ENCODE measurements at places on chromosomes 7 and 10. TPM values are rescaled to one million over a fixed set of nuclear protein-coding genes. Genes with fewer than 3 reads are reported as not detected.

DNA sequence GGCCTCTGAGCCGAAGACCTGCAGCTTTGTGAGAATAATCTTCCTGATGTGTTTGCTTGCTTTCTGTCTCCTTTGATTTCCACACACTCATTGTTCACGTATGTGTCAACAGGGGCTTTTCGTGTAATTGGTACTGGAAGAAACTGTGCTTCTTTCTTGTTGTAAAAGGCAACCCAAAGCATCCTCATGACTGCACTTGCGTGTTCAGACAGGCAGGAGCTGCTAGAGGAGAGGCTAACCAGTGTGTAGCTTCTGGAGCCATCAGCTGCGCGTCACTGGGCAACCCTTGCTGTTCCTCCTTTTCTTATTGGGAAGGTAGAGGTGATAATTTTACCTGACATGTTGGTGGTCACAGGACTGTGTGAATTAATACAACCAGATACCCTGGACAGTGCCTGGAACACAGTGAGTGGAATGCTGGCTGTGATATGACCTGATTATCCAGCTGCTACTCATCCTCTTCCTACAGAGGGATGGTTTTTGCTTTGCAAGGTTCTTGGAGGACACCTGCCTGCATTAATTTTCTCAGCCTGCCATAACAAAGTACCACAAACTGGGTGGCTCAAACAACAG is 213.0 kb downstream of the ABCA13 start:
- H3K27ac ChIP-seq, result no peak overlapping the region
- no peak overlapping the region for H3K4me3 ChIP-seq
- no peaks in the 10 kb centered on the region for H3K4me1 ChIP-seq
- no peak for DNase-seq
- no peaks in the 10 kb centered on the region for H3K27me3 ChIP-seq
- no peaks in the 10 kb centered on the region for H3K36me3 ChIP-seq

LOXL4 gene
- total RNA-seq, result 28.6 TPM

LRIT1 gene
- not detected for total RNA-seq

DNA sequence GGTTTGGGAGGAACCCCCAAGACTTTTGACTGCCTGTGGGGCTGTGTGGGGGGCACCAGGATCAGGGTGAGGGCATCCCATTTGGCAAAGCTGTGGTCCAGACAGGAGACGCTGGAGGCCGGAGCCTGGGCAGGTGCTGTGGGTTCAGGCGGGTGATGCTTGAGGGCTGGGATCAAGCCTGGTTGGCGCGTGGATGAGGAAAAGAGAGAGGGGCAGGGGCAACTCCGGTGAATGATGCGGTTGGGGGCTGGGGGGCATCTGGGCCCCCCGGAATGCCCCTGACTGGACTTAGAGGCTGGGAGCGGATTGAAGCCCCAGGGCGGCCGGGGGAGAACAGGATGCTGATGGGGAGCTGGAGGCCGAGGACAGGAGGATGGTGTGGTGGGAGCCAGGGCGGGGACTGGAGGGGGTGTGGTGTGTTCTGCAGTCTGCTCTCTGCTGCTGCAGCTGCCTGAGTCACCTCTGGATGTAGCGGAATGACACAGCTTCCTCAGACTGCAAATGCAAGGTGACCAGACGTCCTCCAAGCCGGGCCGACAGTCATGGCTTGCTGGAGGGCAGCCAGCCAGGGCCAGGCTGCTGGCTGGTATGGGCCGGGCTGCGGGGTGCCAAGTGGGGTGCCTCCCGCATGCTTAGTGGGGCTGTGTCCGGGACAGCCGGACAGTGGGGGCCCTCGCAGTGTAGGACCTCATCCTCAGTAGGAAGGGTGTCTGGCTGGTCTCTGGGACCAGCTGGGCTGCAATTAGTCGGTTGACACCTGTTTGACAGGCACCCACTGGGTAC is 3.2 kb downstream of the MAFK start:
- H3K27me3 ChIP-seq, result no peaks in the 10 kb centered on the region
- peak overlapping the region; percentile 80 for H3K4me3 ChIP-seq
- peaks cover under 1% of the 10 kb centered on the region for H3K36me3 ChIP-seq

DNA sequence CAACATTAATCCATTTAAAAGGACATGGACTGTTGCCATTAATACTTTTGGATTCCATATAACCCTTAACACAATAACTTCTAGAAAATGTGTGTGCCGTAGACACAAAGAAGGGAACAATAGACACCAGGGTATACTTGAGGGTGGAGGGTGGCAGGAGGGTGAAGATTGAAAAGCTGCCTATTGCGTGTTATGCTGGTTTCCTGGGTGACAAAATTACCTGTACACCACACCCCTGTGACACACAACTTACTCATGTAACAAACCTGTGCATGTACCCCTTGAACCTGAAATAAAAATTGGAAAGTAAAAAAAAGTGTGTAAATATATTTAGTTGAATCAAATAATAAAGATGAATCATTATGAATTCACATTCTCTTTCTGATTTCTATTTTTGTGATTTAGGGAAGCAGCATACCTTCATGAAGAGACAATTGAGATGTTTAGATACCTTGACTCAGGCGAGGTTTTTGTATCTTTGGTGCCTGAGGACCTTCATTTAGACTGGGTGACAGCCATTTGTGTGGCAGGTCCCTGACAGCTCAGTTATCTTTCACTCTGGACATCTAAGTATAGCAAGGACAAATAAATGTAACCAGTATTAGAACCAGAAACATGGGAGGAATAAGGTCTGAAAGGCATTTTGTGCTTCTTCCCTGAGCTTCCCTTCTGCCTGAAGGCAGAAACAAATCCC is 28.7 kb downstream of the GIMAP8 start:
- H3K27ac ChIP-seq, result no peak overlapping the region
- H3K36me3 ChIP-seq, result no peaks in the 10 kb centered on the region
- H3K4me1 ChIP-seq, result no peaks in the 10 kb centered on the region
- H3K27me3 ChIP-seq, result no peaks in the 10 kb centered on the region
- no peak overlapping the region for H3K4me3 ChIP-seq

KCNH2 gene
- not detected for total RNA-seq

MYPN gene
- 1.8 TPM for total RNA-seq

- H3K4me1 ChIP-seq, result peaks cover 27% of the 10 kb centered on the region
- H3K27me3 ChIP-seq, result no peaks in the 10 kb centered on the region
- H3K4me3 ChIP-seq, result no peak overlapping the region
Measured at GRCh38 chr10:112231602-112232400, 48.2 kb upstream of the GPAM start.

AOC1 gene
- not detected for total RNA-seq

NAT16 gene
- not detected for total RNA-seq

GRCh38 chr10:112525200-112525599 is 78.2 kb downstream of the VTI1A start:
- no peak overlapping the region for H3K4me3 ChIP-seq
- DNase-seq, result peak; percentile 13
- peaks cover 11% of the 10 kb centered on the region for H3K4me1 ChIP-seq
- H3K36me3 ChIP-seq, result no peaks in the 10 kb centered on the region
- H3K27me3 ChIP-seq, result no peaks in the 10 kb centered on the region
- H3K27ac ChIP-seq, result no peak overlapping the region

POLR2J2 gene
- 8.3 TPM for total RNA-seq

GRCh38 chr10:108753326-108753725 is 1170.0 kb downstream of the XPNPEP1 start:
- no peak overlapping the region for H3K27ac ChIP-seq
- DNase-seq, result no peak
- H3K27me3 ChIP-seq, result no peaks in the 10 kb centered on the region
- H3K36me3 ChIP-seq, result no peaks in the 10 kb centered on the region

- no peak overlapping the region for H3K27ac ChIP-seq
- no peak for DNase-seq
- no peaks in the 10 kb centered on the region for H3K36me3 ChIP-seq
Measured at GRCh38 chr7:11779864-11780674, 51.9 kb downstream of the THSD7A start.

DNA sequence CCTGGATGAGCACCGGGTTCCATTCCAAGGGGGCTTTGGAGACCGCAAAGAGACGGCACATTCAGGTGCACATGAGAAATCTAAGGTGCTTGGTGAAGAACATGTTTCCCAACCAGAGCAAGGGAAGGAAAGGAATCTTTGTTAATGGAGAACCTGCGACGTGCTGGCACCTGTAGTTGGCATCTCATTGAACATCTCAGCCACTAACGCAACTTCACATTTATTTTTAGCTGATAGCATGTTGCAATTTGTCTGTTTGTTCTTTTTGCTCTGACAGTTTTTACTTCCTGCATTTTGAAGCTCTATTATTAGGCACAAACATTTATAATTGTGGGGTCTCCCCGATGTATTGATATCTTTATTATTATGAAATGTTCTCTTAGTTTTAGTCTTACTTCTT is 316.7 kb downstream of the TCERG1L start:
- no peak overlapping the region for H3K27ac ChIP-seq
- H3K4me3 ChIP-seq, result no peak overlapping the region
- H3K27me3 ChIP-seq, result no peaks in the 10 kb centered on the region
- H3K4me1 ChIP-seq, result no peaks in the 10 kb centered on the region

DNA sequence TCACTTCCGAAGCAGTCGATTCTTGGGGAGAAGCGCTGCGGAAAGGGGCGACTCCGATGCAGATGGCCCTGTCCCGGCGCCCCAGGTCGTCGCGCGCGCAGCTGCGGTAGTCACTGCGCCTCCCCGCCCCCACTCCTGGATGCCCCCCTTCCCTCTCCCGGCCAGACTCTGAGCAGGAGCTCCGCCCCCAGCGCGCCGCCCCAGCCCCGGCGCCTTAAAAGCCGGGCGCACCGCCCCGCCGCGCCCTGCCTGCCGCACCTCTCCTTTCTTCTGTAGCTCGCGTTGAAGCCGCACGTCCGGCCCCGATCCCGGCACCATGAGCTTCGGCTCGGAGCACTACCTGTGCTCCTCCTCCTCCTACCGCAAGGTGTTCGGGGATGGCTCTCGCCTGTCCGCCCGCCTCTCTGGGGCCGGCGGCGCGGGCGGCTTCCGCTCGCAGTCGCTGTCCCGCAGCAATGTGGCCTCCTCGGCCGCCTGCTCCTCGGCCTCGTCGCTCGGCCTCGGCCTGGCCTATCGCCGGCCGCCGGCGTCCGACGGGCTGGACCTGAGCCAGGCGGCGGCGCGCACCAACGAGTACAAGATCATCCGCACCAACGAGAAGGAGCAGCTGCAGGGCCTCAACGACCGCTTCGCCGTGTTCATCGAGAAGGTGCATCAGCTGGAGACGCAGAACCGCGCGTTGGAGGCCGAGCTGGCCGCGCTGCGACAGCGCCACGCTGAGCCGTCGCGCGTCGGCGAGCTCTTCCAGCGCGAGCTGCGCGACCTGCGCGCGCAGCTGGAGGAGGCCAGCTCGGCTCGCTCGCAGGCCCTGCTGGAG is at the start of gene INA:
Gene INA, plus strand, starts transcription at position 243 of the 817 bp plus-strand sequence. Its CDS starts 74 bp downstream, at position 317.
- no peaks in the 10 kb centered on the region for H3K36me3 ChIP-seq
- DNase-seq, result peak; percentile 74
- peak within 1 kb of the TSS; percentile 57 for H3K4me3 ChIP-seq
- H3K27me3 ChIP-seq, result peaks cover 70% of the 10 kb centered on the region
- no peak within 1 kb of the TSS for H3K27ac ChIP-seq

ARHGEF5 gene
- total RNA-seq, result 4.7 TPM

DNA sequence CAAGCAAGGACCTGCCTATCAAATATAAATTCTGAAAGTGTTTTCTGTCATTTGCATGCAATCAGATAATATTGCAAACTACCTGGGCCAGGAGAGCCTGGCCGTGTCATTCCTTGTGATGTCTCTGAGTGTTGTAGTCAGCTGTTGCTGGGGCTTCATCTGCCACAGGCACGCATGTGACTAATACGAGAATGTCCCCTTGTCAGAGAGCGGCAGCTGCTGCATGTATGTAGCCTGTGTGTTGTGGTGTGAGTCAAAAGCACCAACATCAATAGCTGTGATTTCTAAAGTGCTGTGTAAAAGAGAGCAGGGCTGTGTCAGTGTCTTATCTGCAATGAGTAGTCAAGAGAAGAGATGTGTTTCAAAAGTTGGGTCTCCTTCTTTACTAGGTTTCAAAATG is 155.4 kb downstream of the POU6F2 start:
- no peaks in the 10 kb centered on the region for H3K4me1 ChIP-seq
- H3K4me3 ChIP-seq, result no peak overlapping the region
- peak; percentile 32 for DNase-seq

LCOR gene
- 19.2 TPM for total RNA-seq

CYP2W1 gene
- not detected for total RNA-seq

DNA sequence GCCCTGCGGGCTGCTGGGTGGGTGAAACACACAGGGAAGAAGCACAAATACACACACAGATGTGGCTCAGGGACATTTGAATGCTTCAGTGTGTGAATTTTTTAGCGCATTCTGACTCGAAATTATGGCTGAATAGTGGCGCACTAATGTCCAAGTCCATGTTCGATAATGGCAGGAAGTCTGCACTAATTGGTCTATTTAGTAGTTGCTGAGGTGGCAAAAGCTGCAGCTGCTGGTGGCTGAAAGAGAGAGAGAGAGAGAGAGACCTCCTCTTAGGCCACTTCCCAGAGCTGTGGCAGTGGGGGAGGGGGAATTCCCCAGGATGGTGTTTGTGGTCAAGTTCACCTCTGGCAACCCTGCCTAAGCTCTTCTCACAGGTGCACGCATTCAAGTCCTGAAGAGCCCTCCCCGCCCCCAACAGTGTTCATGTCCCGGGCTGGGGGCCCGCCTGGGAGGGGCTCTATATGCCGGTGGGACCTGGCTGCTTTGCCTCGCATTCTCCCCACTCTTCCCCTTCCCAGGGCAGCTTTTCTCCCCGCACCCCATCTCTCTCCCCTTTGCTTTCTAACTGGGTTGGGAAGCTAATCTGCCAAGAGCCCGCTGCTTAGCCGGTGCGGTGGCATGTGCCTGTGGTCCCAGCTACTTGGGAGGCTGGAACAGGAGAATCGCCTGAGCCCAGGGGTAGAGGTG is 6.0 kb upstream of the MNX1 start:
- no peak for DNase-seq
- no peaks in the 10 kb centered on the region for H3K36me3 ChIP-seq
- peaks cover 100% of the 10 kb centered on the region for H3K27me3 ChIP-seq
- H3K4me3 ChIP-seq, result no peak overlapping the region
- H3K27ac ChIP-seq, result no peak overlapping the region

FZD1 gene
- total RNA-seq, result 45.4 TPM

DNA sequence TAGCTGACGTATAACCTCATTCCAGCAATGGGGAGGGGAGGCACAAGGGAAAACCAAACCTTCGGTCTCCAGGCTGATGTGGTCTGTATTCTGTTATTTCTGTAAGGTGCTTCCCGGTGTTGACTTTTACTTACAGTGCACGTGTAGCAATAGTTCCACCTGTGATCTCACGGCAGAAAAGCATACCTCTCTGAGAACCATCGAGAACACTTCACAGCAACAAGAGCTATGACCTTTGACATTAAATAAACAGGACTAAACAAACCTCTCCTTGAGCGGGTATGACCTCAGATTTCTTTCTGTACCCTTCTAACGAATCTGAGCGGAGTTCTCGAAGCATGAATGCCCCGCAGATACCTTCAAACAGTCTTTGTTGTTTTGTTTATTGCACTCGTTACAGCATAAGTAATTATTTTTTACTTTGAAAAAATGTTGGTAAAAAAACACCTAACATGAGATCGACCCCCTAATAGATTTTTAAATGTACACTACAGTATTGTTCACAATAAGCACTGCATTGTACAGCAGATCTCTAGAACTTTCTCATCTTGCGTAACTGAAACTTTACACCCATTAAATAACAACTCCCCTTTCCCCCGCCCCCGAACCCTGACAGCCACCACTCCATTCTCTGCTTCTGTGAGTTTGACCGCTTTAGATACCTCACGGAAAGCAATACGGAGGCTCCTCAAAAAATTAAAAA is 282.3 kb downstream of the GATA3 start:
- no peak overlapping the region for H3K27ac ChIP-seq
- H3K4me3 ChIP-seq, result no peak overlapping the region

PRSS37 gene
- not detected for total RNA-seq

GRCh38 chr10:125048094-125048864 is 106.4 kb downstream of the ZRANB1 start:
- H3K27me3 ChIP-seq, result no peaks in the 10 kb centered on the region
- H3K36me3 ChIP-seq, result no peaks in the 10 kb centered on the region
- no peak overlapping the region for H3K4me3 ChIP-seq
- DNase-seq, result peak; percentile 96
- peaks cover 9% of the 10 kb centered on the region for H3K4me1 ChIP-seq

Data from osteoblast (primary cell).